ENCODE measurements at places on chromosomes 7 and 10. TPM values are rescaled to one million over a fixed set of nuclear protein-coding genes. Genes with fewer than 3 reads are reported as not detected.

DNA sequence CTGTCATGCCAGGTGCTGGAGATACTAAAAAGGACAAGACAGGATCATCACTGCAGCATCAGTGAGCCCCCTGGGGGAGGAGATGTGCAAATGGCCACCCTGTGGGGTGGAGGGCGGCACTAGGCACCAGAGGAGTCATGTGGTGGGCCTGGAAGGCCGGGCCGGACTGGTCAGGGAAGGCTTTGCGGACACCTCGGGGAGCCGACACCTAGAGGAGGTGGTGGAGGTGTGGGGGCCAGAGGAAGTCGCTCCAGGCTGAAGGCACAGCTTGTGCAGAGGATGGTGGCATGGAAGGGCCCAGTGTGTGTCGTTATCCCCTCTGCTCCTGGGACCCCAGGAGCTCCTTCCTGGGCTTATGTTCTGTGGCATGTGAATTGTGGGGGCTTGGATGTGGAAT lies 437.7 kb downstream of the RPS24 start:
- DNase-seq: no peak

DNA sequence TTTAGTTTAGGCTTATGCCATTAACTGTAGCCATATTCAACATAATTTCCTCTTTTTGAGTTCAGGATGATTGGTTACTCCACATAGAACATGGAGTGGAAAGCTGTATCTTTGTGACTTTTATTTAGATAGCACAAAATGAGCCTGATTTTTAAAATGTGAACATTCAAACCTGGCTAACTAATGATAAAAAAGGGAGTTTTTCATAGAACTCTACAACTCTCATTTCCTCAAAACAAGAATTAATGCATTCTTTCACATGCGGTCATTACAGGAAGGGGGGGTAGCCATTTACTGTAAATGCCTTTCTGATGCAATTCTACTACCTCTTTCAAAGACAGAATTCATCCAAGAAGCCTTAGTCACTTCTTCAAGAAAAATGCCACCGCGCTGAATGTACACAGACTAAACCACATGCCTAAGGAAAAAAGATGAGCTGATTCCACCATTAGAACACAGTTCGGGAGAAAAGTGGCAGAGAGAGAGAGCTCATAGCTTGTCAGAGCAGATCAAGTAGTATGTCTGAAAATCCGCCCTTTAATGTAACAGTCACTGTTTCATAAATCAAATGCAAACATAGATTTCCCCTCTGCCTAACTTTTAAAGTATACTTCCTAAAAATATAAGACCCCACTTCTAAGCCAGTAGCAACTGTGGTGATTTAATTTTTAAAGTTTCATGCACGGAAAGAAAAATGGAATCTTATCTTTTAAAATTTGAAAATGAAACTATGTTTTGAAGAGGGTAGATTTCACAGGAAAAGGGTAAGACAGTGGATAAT lies 226.4 kb upstream of the KLF14 start:
- peak; percentile 83 for DNase-seq

DNA sequence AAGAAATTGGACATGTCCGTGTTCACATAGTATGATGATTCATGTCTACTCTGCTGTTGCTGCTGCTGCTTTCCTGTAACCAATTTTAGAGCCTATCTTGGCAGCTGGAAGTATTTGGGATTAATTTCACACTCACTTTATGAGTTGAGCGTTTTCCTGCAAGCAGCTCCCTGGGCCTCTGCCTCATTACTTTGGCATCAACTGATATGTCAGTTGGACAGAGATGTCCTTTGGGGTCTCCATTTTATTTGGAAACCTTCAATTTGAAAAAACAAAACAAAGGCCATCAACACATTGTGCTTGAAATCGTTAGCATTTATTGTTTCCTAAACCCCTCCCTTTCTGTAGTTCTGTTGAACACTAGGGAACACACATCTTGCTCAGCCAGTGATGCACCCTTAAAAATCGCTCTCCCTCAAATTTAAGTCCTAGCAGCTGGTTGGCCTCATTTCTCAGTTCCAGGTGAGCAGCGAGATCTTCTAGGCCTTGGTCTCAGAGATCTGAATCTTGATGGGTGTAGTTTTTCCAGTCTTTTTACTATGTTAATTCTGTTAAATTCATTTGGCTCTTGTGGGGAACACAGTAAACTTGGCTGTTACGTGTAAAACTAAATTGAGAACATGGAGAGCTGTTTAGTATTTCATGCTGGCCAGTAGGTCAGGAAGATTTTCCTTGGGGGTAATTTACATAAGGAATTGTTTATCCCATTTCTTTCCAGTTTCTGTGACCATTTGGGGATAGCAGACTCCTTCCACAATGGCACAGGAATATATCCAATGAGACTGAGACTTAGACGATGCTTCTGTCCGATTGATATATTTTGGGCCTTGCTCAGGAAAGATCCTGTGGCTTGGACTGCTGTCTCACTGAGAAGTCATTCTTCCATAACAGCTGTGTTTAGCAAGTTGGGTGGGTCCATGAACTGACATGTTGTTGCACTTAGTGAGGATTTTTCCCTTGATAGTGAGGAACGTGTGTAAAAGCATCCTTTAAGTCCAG lies 371.6 kb downstream of the BBS9 start:
- no peak for DNase-seq

DNA sequence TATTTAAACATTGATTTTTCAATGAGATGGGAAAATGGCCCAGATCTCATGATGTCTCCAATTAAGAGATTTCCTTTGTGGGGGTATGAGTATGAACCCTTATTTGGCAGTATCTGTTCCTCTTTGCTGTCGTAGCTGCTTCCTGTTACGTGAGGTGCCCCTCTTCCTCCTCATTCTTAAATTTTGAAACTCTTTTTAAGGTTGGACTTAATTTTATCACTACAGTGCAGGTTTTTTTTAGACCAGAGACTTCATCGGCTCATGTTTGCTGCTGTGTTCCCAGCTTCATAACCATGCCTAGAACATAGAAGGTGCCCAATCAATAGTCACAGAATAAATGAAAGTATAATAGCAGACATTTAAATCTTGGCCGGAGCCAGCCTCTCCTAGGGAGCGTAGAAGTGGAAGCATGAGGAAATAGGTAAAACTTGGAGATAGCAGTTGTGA lies 2.4 kb downstream of the MIOS start:
- DNase-seq: peak; percentile 75

- DNase-seq: no peak
Observed at GRCh38 chr7:128100949-128101713, 69.9 kb upstream of the LRRC4 start.

GRCh38 chr7:30241767-30242166 lies 42.6 kb upstream of the ZNRF2 start:
- DNase-seq: no peak

DNA sequence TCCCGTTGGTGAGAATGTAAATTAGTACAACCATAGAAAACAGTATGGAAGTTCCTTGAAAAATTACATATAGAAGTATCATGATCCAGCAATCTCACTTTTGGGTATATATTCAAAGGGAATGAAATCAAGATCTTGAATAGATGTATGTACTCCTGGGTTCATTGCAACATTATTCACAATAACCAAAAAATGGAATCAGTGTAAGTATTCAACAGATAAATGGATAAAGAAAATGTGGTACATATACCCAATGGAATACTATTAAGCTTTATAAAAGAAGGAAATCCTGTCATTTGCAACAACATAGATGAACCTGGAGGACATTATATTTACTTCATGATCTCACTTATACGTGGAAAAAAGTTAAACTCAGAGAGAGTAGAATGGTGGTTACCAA lies 86.8 kb downstream of the TRIM24 start:
- DNase-seq: no peak

GRCh38 chr7:70570029-70570428 lies 561.9 kb upstream of the GALNT17 start:
- DNase-seq: no peak

DNA sequence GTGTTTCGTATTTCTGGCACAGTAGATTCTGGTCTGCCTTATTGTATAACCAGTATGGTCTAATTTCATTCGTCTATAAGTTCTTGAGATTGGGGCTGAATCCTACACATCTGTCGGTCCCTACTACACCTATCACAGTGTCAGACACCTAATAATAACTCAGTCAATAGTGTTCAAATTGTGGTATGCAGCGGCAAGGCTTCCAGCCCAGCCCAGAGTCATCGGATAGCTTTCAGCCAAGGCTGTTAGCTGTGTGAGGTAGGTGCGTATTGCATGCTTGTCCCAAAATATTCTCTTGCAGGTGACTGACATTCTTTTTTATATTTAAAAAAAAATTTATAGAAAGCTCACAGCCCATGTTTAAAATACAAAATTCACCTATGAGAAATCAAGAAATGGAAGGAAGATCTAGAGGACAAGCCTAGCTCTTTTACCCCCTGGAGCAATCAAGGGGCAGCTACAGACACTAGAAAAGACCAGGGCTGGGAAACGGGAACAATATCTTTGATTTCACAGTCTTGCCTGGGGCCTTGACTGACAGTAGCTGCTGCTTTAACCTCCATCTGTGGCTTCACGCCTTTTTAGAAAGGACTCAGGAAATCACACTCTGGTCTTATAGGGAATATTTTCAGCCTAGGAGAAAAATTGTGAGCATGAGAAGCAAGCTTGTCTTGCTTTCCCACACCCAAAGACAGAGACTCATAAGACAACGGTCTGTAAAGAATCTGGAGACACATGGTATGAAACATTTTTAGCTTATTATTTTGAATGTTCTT lies 9.5 kb upstream of the ASB4 start:
- no peak for DNase-seq

- no peak for DNase-seq
Observed at GRCh38 chr7:41889040-41889439, 186.2 kb upstream of the INHBA start.

DNA sequence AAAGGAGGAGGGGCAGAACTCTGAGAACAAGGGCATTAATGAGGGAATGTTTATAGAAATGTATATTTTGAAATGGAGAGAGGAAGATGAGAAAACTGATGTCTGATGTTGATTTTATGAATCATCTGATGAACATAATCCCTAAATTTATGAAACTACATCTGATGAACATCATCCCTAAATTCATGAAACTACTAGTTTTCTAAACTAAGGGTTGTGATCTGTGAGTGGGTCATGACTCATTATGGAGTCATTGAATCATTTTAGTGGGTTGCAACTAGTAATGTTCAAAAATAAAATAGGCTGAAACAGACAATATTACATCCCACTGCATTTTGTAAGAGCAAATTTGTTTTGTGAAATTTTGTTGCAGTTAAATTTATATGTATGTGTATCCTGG lies 442.6 kb upstream of the TEX47 start:
- no peak for DNase-seq

- DNase-seq: no peak
Observed at GRCh38 chr7:117077658-117078057, 124.4 kb downstream of the ST7 start.

DNA sequence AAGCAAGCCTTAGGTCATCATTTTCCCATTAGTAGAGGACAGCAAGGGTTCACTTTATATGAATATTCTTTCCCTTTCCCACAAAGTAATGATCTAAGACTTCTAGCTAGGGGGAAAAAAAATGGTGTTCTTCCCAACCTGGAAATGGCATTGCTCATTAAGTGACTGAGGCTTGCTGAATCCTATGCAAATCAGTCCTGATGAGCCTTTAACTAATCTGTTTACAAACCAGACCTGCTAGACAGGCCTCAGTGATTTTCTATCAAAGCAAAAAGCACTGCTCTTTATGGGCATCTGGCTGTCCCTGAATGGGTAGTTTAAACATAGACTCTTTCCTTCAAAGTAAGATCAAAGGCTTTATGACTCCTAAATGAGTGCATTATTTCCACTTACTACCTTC lies 146.3 kb downstream of the HIBADH start:
- DNase-seq: no peak

DNA sequence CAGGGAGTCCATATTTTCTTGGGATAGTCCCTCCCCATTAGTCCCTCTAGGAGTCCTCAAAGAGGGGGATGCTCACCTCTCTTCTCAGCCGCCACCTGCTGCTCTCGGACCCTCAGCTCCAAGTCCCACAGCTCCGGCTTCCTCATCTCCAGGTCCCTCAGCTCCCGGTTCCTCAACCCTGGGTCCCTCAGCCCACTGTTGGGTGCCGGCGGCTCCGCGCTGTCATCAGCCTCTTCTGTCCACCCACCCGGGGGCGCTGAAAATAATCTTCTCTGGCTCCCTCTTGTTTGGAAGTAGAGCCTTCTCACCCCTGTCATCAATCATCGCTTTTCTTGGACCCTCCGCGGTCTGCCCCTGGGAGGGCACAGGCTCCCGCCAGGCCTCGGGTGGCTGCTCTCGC lies 13.3 kb upstream of the CNNM1 start:
- DNase-seq: no peak

GRCh38 chr10:1293636-1294435 lies 237.7 kb downstream of the WDR37 start:
- no peak for DNase-seq

GRCh38 chr7:1024331-1024841 lies 20.0 kb upstream of the GPR146 start:
- DNase-seq: peak; percentile 99

PAPOLB gene
- 0.07 TPM for total RNA-seq

ANKRD30A gene
- not detected for total RNA-seq

DNAJC12 gene
- 18.9 TPM for total RNA-seq

DLX5 gene
- total RNA-seq: not detected

OIT3 gene
- not detected for total RNA-seq

ANKRD1 gene
- total RNA-seq: not detected

PPP1R17 gene
- total RNA-seq: not detected

All from OCI-LY7 (cell line).